Vagina (tissue), 2 donors: ENCODE measurements at places on chromosomes 6 and 20. TPM values are rescaled to one million over a fixed set of nuclear protein-coding genes. Genes with fewer than 3 reads are reported as not detected.

The TRDN gene
- not detected for total RNA-seq

GRCh38 chr6:25921525-25922203 lies 8.8 kb downstream of the SLC17A2 start:
- DNase-seq: no peak

DNA sequence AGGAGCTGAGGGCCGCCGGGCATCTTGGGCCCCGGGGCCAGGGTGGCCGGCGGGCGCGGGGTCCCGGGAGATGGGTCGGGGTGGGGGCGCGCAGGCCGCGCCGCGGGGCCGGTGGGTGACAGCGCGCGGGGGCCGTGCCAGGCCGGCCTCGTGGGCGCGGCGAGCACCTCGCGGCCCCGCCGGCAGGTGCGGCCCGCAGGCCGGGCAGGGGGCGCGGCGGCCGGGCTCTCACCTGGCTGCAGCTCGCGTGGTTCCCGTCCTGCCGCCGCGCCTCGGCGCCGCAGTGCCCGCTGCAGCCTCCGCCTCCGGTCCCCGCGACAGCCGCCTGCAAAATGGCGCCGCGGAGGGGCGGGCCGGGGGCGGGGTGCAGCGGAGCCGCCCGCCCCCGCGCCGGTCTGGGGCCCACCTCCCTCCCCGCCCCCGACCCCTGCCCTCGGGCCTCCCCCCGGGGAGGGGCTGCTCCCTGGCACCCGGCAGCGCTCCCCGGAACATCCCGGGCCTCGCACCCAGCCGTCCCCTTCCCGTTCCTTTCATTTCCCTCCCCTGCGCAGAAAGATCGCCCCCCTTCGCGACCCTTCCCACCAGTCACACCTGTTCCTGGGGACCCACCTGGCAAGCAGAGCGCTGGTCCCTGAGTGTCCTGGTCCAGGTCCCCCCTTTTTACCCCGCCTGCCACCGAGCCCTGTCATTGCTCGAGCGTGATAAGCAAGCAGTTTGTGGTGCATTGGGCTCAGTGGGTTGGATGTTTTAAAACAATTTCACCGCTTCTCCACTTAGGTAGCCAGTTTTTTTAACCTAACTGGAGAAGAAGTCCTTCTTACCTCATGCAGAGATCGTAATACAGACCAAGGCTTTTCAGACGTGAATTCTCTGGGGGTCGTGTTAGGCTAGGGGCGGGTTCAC lies at the start of gene SLC23A2:
SLC23A2 (minus strand) TSS at position 337 of the 903 bp plus-strand sequence. CDS start 68,948 bp downstream, outside the sequence.
- DNase-seq: no peak

- DNase-seq: no peak
Observed at GRCh38 chr6:158826819-158827501, 7.8 kb upstream of the EZR start.

DNA sequence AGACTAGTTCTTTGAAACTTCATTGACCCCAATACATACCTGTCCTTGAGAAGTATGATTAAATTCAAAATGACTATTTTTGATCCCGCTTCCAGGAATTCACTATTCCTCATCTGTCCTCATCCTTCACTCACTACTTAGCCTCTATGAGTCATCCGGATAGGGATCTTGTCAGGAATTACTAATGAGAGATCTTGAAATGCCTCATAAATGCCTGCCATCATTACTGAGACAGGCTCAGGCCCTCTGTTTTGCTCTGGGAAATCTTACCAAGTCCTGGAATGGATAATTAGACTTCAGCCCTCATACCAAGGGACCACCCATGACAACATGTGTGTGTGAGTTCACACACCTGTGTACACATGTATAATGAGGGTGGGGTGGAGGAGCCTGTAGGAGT lies 2.8 kb upstream of the CYP24A1 start:
- DNase-seq: no peak

DNA sequence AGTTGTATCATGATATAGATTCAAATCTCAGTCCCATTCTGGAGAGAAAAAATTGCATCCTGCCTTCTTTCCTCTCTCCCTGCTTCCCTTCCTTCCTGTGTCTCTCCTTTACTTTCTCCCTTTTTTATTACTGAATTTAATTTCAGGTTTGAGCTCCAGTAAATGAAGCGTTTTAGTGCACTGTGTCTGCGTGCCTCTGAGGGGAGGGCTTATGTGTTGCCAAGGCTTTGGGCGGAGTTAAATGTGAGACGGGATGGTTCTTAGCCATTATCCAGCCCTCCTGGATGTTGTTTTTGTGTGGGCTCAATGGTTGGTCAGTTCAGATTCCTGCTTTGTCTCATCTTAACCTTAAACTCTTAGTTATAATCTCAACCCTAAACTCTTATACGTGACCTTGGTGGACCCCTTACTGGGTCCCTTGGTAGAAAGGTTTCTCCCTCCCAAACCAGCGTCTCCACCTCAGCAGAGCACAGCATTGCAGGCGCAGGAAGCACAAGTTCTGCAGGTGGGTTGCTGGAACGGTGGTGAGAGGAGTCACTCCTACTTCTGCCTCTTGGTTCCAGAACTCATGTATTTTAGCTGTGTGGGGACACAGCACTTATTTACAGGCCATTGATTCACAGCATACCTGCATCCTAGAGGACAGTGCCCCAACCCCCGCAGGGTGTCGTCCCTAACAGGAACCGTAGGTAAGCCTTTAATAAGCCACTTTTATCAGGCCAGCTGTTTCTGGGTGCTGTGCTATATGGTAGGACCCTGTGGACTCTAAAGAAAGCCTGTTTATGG lies 68.5 kb downstream of the DNAH8 start:
- no peak for DNase-seq

DNA sequence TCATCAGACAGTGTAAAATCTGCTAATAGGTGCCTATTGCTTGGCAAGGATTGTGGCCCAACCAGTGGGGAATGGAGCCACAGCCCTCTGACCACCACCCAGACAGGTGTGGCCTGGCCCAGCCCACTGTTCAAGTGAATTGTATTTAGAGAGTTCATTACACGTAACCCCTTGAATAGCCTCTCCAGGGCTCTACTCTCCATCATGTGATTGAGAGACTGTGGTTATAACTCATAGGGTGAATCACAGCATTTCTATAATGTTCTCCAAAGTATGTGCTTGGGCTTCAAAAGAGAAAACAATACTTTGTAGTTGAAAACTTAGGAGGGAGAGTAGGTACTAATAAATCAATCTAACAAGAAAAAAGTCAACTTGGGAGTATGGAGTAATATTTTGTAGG lies 38.4 kb downstream of the ALDH8A1 start:
- DNase-seq: no peak
